Fibroblast of lung (primary cell): ENCODE measurements at places on chromosomes 5 and 9. TPM values are rescaled to one million over a fixed set of nuclear protein-coding genes. Genes with fewer than 3 reads are reported as not detected.

DNA sequence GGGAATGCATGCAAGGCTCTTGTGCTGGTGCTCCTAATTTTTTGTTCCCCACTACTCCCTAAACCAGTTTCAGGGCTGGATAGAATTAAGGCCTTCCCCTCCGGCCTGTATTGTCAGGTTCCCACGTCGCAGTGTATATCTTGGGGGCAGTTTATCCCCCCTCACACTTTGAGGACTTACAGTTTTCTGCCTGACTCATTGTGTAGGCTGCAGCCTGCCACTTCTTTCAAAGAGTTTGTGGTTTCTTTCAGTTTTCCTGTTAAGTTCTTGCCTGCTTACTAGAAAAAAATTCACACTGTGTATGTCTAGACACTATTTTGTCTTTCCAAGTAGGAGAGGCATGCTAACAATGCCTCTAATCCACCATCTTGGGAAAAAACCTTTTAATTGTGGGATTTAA, 28.4 kb upstream of the BTNL3 start:
- no peak for DNase-seq
- H3K27ac ChIP-seq, result no peak overlapping the region
- H3K4me3 ChIP-seq, result no peak overlapping the region
- H3K27me3 ChIP-seq, result no peaks in the 10 kb centered on the region
- no peaks in the 10 kb centered on the region for H3K36me3 ChIP-seq

DNA sequence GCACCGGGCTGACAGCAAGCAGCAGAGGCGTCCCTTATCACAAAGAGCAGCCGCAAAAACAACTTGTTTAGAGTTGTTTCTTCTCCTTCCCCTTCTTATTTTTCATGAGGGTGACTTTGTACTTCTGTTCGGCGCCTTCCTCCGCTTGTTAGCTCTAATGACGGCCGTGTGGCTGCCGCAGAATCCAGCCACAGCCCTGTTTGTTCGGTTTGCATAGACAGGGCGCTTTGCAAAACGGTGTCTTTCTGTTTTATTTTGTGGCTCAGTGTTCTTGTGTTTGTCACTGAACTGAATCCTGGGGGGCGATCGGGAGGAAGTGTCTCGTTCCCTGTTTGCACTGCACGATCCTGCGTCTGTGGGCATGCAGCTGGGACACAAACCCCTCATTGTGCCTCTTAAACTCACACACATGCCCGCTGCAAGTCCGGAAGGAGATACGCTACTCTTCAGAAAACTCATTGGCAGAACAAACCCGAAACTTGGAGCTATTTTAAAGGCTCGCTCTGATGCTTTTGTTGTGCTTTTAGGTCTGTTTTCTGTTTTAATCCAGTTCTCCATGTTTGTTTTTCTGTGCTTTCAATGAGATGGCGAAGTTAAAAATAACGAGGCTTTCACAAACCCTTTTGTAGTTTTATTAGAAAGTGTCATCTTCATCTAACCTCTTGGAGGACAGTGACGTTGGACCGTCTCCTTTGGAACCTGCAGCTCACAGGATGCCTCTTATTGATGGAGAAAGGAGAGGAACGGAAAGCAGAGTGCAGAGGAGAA, 213.9 kb downstream of the IRX2 start:
- no peaks in the 10 kb centered on the region for H3K4me1 ChIP-seq
- H3K27me3 ChIP-seq, result no peaks in the 10 kb centered on the region
- H3K27ac ChIP-seq, result no peak overlapping the region

GCNT1 gene
- 41.5 and 58.4 TPM in 2 replicates for polyA plus RNA-seq

SLC6A7 gene
- 0.02 TPM in 1 of 2 replicates, not detected in the other for polyA plus RNA-seq

SPATA31C1 gene
- not detected in 2 replicates for polyA plus RNA-seq

DNA sequence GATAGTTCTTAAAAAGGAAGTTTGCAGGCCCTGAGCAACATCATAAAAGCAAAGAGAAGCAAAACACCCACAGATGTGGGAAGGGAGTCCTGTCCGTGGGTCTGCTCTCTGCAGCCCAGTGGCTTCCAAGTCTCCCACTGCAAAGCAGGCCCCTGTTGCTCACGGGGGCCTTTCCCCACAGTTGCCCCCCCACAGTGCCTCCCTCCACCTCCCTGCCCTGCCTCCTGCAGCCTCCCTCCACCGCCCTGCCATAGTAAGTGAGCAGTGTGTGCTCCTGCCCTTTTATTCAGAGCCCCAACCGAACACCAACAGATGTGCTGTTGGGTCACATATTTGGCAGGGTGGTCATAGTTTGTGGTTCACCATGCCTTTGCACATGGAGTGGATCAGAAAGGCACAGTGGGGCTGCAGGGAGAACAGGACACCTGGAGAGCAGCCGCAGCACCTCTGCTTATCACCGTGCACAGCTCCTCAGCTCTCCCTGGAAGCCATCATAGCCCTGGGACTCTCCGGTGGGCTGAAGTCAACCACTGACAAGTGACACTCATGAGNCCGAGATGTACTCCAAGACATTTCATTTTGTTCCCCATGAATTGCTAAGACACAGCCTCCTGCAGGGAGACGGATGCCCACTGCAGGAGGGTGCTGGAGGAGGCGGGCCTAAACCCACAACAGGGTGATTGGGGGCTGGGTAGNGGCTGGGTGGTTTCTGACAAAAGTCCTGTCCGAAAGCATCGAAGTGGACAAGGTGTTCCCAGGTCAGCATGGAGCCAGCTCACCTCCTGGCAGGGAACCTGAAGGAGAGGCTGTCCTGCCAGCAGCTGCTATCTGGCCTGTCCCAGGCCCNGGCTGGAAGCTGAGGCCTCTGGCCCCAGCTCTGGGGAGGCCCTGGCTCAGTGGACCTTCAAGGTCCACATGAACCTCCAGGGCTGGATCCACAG, 278.9 kb downstream of the GADD45G start:
- no peak for DNase-seq
- H3K36me3 ChIP-seq, result no peaks in the 10 kb centered on the region
- H3K27me3 ChIP-seq, result no peaks in the 10 kb centered on the region
- no peak overlapping the region for H3K27ac ChIP-seq

PCDHB11 gene
- 0.11 and 0.36 TPM in 2 replicates for polyA plus RNA-seq

GRCh38 chr9:6681957-6682501, 36.5 kb upstream of the GLDC start:
- no peaks in the 10 kb centered on the region for H3K4me1 ChIP-seq
- no peak for DNase-seq
- H3K27ac ChIP-seq, result peak overlapping the region; percentile 99
- H3K27me3 ChIP-seq, result no peaks in the 10 kb centered on the region

SLCO6A1 gene
- not detected in 2 replicates for polyA plus RNA-seq

- no peak overlapping the region for H3K4me3 ChIP-seq
- peaks cover 34% of the 10 kb centered on the region for H3K4me1 ChIP-seq
These were observed 69.3 kb upstream of the NIPAL4 start for GRCh38 chr5:157390551-157391297.

GRCh38 chr5:544675-545355, 20.6 kb upstream of the SLC9A3 start:
- H3K36me3 ChIP-seq, result no peaks in the 10 kb centered on the region
- no peak for DNase-seq
- H3K27ac ChIP-seq, result no peak overlapping the region
- H3K4me3 ChIP-seq, result no peak overlapping the region
- H3K4me1 ChIP-seq, result no peaks in the 10 kb centered on the region
- H3K27me3 ChIP-seq, result peaks cover 3% of the 10 kb centered on the region

LHX6 gene
- 0.09 TPM in 1 of 2 replicates, not detected in the other for polyA plus RNA-seq

GRCh38 chr9:26527931-26528330, 364.7 kb downstream of the CAAP1 start:
- H3K27me3 ChIP-seq, result no peaks in the 10 kb centered on the region
- H3K36me3 ChIP-seq, result no peaks in the 10 kb centered on the region

HMCN2 gene
- polyA plus RNA-seq, result not detected in 2 replicates

DNA sequence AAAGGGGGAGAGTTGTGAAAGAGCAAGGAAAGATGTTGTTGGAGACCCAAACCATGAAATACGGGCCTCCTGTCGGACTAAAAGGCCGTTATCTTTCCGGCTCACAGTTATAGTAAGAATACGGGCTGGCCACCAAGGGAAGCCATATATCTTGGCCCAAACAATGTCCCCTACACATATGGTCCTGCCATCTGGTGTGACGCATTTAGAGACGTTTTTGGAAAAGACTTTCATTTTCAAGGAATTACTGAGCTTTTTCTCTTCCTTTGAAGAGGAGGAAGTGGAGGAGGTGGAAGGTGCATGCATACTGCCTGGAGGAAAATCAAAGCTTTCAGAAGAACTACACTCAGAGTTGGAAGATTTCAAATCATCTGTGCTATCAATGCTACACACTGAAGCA, 26.7 kb downstream of the PWWP2A start:
- no peak for DNase-seq
- H3K4me3 ChIP-seq, result no peak overlapping the region
- no peak overlapping the region for H3K27ac ChIP-seq
- H3K36me3 ChIP-seq, result peaks cover 5% of the 10 kb centered on the region

STC2 gene
- polyA plus RNA-seq, result 93.9 and 112 TPM in 2 replicates

VLDLR gene
- 11.0 and 11.9 TPM in 2 replicates for polyA plus RNA-seq

DNM1 gene
- 3.7 and 11.6 TPM in 2 replicates for polyA plus RNA-seq

PGGT1B gene
- 1.9 and 2.5 TPM in 2 replicates for polyA plus RNA-seq

LYRM7 gene
- polyA plus RNA-seq, result 4.8 and 5.2 TPM in 2 replicates

ADAMTS6 gene
- 4.1 and 7.5 TPM in 2 replicates for polyA plus RNA-seq

TMC1 gene
- 0.02 and 0.27 TPM in 2 replicates for polyA plus RNA-seq

SLC34A1 gene
- not detected in 2 replicates for polyA plus RNA-seq

OR4F3 gene
- not detected in 2 replicates for polyA plus RNA-seq

DNA sequence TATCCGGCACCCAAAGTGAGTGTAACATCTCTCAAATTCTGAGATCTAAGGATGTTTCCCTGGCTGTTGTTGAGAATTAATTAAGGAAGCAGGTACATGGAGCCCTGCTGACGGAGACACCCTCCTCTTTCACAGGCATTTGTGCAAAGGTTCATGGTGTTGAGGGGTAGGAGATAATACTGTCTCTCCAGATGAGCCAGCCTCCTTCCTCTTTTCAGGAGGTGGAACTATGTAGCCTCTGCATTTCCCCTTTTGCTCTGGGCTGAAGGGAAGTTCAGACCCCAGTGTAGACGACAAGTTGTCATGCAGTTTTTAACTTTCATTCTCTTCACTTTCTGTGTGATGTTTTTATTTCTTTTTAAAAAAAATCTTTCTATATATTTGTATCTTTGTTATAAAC, 107.5 kb downstream of the GALNT10 start:
- H3K36me3 ChIP-seq, result peaks cover 2% of the 10 kb centered on the region
- H3K4me1 ChIP-seq, result peaks cover 2% of the 10 kb centered on the region
- H3K4me3 ChIP-seq, result no peak overlapping the region

DNA sequence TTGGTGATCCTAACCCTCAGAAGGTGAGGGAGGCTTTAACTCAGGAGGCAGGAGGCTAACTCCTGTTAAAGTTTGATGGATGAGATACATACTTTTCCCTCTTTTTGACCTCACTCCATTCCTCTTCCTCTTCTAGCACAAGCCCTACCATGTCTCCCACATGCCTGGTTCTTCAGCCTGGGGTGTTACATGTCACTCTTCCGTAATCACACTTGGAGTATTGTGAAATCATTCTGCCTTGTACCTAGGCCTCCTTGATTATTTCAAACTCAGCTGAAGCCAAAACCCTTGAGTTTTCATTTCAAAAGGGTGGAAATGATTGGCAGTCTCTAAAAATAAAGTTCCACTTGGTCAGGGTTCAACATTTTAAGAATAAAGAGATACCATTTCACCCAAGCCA, 1.8 kb downstream of the PLAC8L1 start:
- H3K27ac ChIP-seq, result no peak overlapping the region
- no peaks in the 10 kb centered on the region for H3K36me3 ChIP-seq
- H3K4me3 ChIP-seq, result no peak overlapping the region
- H3K4me1 ChIP-seq, result no peaks in the 10 kb centered on the region

CNOT6 gene
- 19.5 and 20.0 TPM in 2 replicates for polyA plus RNA-seq

DNA sequence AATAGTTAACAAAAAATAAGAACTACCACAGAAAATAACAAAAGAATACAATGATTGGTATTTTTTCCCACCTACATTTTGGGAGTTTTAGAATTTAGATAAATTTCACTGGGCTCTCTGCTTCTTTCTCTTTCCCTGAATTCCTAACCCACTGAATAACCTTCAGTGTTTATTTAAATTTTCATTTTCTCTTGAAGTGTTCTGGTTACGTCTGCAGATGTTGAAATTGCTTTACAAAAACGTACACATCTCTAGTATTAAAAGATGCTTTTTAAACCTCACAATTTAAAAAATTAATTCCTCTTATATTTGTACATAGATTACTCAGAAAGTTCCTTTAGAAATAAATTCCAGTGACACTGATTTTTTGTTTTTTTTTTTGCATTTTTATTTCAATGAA, 158.7 kb upstream of the TUT7 start:
- H3K4me3 ChIP-seq, result no peak overlapping the region
- no peak overlapping the region for H3K27ac ChIP-seq
- DNase-seq, result peak; percentile 64
- no peaks in the 10 kb centered on the region for H3K27me3 ChIP-seq

GRCh38 chr5:170145462-170145861, 39.8 kb downstream of the FOXI1 start:
- H3K4me3 ChIP-seq, result no peak overlapping the region
- H3K36me3 ChIP-seq, result no peaks in the 10 kb centered on the region
- H3K27me3 ChIP-seq, result no peaks in the 10 kb centered on the region
- H3K27ac ChIP-seq, result no peak overlapping the region
- DNase-seq, result no peak
- H3K4me1 ChIP-seq, result no peaks in the 10 kb centered on the region

- H3K27me3 ChIP-seq, result no peaks in the 10 kb centered on the region
- peaks cover 24% of the 10 kb centered on the region for H3K36me3 ChIP-seq
- no peak overlapping the region for H3K4me3 ChIP-seq
These were observed 30.1 kb downstream of the QRFP start for GRCh38 chr9:130866474-130866965.

- peak overlapping the region; percentile 46 for H3K27ac ChIP-seq
- H3K4me3 ChIP-seq, result no peak overlapping the region
- H3K27me3 ChIP-seq, result no peaks in the 10 kb centered on the region
- DNase-seq, result no peak
These were observed 59.7 kb downstream of the PRELID2 start for GRCh38 chr5:145775411-145775810.

DNA sequence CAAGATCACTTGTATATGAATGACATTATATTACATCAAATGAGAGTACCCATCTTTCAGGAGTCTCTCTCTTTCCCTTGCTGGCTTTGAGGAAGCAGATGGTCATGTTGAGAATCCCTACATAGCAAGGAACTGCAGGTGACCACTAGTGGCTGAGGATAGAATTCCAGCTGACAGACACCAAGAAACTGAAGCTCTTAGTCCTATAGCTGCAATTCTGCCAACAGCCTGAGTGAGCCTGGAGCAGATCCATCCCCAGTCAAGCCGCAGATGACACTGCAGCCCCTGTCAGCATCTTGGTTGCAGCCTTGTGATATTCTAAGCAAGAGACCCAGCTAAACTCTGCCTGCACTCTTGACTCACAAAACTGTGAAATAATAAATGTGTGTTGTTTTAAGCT, 531.5 kb downstream of the CSNK1G3 start:
- no peaks in the 10 kb centered on the region for H3K36me3 ChIP-seq
- no peak overlapping the region for H3K27ac ChIP-seq
- H3K27me3 ChIP-seq, result no peaks in the 10 kb centered on the region
- H3K4me3 ChIP-seq, result no peak overlapping the region

GPR151 gene
- not detected in 2 replicates for polyA plus RNA-seq

TCERG1 gene
- polyA plus RNA-seq, result 32.3 and 47.7 TPM in 2 replicates

DNA sequence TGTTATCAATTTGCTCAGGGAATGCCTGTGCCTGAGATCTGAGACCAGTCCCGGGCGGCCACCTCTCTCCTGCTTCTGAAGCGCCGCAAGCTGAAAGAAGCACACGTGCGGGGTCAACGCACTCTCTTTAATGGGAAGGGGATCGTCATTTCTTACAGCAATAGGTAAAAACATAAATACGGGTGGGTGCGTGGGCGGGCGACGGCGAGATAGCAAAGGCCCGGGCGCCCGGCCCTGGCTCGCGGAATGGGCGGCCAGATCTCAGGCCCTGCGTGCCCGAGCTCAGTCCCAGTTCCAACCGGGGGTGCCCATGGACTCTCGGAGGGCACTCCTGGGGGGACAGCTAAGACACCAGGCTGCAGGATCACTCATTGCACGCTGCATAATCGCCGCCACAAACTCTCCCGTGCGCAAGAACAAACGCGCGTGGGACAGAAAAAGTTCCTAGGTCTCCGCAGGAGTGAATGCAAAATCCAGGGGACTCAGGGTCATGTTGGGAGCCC, 3.0 kb downstream of the NKX2-5 start:
- no peak overlapping the region for H3K27ac ChIP-seq
- DNase-seq, result no peak
- H3K4me3 ChIP-seq, result no peak overlapping the region
